Central memory CD4-positive, alpha-beta T cell (primary cell): ENCODE measurements at places on chromosomes 6 and 20.

DNA sequence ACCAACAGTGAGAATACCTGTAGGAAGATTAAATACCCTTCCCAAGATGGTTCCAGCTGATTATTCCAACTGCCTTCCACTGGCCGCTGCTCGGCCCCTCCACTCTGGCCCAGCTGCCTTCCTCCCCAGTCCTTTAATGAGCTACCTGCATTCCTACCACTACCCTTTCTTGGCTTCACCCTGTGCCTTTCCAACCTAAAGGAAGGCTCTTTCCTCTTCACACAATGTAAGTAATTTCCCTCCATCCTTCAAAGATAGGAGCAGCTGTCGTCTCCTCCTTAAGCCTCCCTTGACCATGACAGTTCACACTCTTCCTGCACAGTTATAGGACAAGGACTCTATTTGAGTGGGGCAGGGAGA, 16.2 kb upstream of the SNX9 start:
- DNase-seq, result no peak

DNA sequence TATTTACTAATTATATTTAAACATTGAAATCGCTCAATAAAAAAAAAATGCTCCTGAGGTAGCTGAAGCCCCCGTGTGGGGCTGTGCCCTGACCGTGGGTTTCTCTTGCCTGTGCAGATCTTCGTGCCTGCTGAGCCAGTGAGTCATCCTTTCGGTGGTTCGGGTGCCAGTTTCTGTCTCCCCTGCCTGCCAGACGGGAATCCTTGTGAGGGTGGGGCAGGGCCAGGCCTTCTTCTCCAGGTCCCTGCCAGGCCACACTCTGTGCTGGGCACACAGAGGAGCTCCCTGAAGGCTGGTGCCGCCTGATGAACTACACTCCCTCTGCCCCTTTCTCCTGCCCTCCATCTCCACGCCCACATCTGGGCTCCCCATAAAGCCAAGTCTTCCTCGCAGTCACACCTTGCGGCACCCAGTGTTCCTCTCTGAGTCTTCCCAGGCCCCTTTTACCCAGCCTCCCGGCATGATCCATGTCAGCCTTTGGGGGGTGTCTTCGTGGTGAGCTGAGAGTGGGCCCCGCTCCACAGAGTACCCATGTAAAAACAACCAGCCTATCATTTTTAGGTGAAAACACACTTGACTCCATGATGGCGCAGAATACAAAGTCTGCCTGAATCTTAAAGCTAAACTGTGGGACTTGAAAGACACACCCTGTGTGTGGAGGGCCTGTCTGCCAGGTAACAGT, 19.3 kb downstream of the FGD2 start:
- no peak for DNase-seq

GRCh38 chr6:166751051-166751595, 124.1 kb upstream of the RPS6KA2 start:
- DNase-seq, result no peak

DNA sequence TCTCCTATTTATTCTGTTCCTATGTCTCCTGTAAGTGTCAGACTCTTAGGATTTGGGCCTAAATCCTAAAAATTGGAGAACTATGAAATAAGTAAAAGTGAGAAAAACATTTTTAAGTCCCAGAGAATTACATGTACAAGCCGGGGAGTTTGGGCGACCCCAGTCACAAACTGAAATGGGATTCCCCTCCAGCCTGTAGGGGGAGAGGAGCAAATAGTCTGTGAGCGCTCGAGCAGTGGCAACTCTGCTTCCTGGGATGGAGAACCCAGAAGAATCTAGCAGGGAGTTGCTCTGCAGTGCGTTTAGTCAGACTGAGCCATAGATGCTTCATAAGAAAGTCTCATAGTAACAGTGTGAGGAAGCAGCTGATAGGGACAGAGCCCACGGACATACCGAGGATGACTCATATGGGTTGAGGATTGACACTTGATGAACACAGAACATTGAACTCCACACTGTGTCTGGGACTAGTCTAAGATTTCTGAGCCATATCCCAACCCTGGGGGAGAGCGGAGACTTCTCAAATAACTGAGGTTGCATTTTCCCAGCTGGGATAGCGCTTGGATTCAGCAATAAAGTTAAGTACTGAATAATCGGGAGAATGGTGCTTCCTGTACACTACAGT, 437.2 kb downstream of the BCKDHB start:
- no peak for DNase-seq

- DNase-seq, result peak; percentile 54
These were observed 2.2 kb downstream of the BRD2 start for GRCh38 chr6:32970413-32971241.

DNA sequence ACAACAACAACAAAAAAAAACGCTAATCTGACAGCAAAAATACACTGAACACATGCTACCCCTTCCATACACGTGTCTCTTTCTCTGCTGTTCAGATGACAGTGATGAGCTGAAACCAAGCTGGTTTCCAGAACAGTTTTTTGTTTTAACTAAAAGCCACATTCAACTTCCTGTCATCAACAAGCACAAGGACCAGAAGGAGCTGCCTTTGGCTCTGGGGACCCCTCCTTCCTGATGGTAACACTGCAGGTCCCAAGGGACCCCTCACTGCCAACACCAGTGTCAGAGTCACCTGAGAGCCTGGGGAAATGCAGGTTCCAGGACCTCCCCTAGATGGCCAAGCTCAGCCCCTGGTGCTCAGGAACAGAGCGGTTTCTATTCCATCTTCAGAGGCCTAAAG, 6.0 kb downstream of the CST7 start:
- DNase-seq, result no peak

DNA sequence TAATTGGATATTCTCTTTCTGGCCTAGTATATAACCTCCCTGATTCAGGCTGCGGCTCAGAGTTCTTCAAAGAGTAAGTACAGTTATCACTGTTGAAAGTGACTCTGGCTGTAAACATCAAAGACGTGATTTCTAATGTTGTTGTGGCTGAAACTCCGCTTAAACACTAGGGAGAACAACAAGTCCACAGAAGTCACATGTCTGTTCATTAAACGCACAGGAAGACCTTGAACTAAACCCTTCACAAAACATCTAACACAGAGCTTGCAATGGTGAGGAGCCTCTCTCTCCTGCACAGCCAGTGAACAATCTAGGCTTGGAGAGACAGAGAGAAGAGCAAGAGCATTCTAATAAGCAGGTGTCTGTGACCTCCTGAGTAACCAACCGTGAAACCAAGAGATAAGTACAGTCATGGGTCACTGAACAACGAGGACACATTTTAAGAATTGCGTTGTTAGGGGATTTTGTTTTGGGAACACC, 249.3 kb downstream of the PRKN start:
- DNase-seq, result no peak

- DNase-seq, result no peak
These were observed 142.5 kb downstream of the KLHL32 start for GRCh38 chr6:97067045-97067444.

- no peak for DNase-seq
These were observed 215.4 kb downstream of the TSHZ2 start for GRCh38 chr20:53187392-53188068.
